Epithelial cell of prostate (primary cell): ENCODE measurements at places on chromosomes 5 and 9.

GRCh38 chr9:77819657-77820056 lies 171.5 kb upstream of the GNA14 start:
- DNase-seq: no peak

DNA sequence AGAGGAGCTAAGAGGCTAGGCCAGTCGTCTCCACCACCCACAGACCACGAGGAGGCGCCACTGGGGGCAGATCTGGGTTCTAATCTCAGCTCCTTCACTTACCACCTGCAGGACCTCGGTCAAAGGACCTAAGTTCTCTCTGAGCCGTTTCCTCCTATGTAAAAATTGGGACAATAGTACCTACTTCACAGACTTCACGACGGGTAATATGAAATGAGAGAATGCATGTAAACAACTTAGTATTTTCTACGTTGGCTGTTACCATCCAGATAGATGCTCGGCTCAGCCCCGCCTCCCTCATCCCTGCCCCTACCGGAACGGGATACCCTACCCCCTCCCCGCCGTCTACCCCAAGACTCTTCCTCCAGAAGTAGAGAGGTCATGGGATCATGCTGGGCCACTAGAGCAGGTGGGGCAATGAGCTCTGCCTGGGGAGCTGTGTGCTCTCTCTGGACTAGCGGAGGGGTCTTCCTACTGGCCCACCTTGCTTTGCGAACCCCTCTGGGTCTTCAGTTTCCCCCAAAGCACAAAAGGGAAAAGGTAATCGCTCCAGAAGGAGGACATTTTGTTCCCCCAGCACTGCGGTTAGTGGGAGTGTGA lies 541 bp downstream of the GNPDA1 start:
- DNase-seq: no peak

- DNase-seq: no peak
These were observed 1.8 kb downstream of the AUH start for GRCh38 chr9:91359734-91360470.

DNA sequence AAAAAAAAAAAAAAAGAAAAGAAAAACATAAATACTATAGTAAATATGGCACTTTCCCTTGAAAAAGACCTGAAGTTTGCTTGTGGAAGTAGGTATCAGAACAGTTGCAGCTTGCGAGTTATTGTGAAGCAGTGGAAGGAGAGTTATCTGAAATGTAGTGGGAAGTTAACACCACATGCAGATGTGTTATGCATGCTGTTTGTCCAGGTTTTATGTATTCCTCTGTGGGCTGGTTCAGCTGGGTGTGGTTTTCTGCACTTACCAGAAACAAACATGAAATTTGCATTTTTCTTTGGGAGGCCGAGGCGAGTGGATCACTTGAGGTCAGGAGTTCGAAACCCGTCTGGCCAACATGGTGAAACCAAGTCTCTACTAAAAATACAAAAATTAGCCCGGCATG lies 42.1 kb upstream of the CTNNA1 start:
- DNase-seq: no peak

DNA sequence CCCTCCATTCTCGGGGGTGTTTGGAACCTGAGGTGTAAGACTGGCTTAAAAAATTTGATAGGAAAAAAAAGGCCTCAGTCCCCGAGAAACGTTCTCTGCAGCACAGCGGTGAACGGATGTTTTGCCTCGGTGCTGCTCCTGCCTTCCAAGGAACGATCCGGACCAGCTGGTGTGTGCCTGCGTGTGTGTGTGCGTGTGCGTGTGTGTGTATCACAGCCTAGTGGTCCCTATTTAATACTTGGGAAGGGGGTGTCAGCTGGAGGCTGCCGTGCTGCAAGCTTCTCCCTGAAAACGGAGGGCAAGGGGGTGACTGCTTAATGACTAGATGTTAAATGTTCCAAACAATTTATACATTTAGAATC lies 76.9 kb downstream of the LHX2 start:
- no peak for DNase-seq

DNA sequence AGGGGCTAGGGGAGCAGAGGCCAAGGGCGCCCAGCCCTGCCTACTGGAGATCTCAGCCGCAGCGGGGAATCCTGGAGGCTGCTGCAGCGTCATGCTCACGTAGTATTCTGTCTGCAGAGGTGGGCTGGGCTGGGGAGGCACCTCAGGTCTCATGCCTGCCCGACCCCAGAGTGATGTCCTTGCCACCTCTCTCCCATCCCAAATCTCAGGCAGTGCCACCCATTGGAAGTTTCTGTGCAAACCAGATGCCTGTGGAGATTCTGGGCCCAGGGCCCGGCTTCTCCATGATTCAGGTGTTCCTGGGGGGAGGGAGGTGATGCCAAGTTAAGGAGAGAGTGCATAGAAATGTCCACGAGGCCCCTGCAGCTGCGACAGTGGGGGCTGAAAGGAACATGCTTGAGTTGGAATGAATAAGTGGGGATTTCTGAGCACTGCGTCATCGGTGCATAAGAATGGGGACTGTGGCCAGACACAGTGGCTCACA lies 72.0 kb downstream of the ANKRD33B start:
- no peak for DNase-seq

GRCh38 chr5:82813861-82814260 lies 263.3 kb downstream of the TMEM167A start:
- no peak for DNase-seq

GRCh38 chr5:57137401-57137800 lies 36.5 kb upstream of the GPBP1 start:
- no peak for DNase-seq

DNA sequence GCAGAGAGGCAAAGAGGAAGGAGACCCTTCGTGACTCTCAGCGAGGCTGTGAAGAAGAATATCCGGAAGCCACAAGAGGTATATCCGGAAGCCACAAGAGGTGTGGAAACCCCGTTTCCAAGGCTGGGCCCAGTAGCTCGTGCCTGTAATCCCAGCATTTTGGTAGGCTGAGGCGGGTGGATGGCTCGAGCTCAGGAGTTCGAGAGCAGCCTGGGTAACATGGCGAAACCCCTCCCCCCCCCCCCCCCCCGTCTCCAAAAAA lies 612 bp upstream of the BBLN start:
- DNase-seq: no peak

DNA sequence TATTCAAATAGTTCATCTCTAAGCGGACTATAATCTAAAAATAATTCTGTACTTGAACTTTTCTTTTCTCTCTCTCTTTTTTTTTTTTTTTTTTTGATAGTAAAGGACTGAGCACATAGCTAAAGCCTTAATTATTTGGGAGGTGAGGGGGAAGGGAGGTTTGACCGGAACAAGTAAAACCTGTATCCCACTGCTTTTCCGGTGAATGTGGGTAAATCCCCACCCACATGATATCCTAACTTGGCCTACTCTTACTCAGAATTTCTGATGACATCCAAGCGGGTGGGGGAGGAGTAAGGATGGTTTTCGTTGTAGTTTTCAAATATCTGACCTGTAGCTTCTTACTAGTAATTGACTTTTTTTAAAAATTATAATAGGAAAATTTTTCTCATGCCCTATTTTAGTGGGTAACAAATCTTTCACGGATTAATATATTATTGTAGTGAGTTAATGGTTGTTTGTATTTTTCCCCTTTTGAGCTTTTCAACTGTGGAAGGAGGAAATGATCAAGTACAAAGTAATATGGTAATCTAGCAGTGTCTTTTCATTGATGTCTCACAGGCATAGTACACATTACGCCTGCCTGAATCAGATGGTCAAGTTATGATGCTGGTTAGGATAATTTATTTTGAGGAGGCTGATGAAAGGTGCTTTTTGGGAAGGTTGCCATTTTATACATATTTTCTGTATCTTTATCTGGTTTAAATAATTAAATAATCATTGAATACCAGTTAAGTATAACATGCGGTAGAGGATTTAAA lies 2.2 kb upstream of the ELL2 start:
- DNase-seq: peak; percentile 37

- no peak for DNase-seq
These were observed 52.5 kb upstream of the PTGS1 start for GRCh38 chr9:122318284-122318683.

- peak; percentile 6 for DNase-seq
These were observed 536.5 kb downstream of the CDK5RAP2 start for GRCh38 chr9:120043448-120043847.

DNA sequence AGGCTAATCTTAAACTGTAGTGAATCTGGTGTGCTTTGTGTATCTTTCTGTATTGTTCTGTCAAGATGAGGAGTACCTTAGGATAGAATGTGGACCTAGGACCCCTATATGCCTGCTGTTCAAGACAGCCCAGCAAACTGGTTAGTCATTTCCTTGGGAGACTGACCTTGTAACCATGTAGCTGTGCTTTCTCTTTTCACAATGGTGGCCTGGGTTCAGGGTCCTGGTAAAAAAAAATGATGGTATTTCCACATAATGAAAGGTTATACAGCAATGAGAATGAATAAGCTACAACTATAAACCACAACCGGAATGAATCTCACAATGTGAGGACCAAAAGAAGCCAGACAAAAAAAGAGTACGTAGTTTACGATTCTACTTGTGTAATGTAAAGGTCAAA lies 36.4 kb upstream of the F2RL1 start:
- DNase-seq: no peak

GRCh38 chr5:37043693-37044092 lies 167.1 kb downstream of the NIPBL start:
- DNase-seq: no peak

DNA sequence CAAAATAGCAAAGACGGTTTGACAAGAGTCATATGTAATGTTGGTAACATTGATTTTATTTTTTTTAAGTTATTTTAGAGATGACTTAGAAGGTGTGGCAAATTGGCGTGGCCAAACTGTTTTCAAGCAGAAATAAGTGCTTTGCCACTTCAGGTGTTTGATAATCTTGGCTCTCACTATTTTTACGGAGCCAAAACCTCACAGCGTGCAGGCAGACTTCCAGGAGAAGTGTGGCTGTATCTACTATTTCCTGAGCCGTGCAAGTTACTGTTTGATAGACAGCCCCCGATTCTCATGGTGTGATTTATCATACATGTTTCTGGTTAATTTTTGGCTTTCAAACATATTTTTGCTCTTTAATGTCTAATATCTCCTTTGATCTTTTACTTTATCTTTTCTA lies 269.5 kb downstream of the ADAMTSL1 start:
- no peak for DNase-seq

- no peak for DNase-seq
These were observed 2.5 kb downstream of the IL11RA start for GRCh38 chr9:34654323-34655051.
